ENCODE measurements at places on chromosomes 16 and 17.

- no peak for DNase-seq
Observed at GRCh38 chr17:10384175-10384574, 11.4 kb upstream of the MYH13 start.

DNA sequence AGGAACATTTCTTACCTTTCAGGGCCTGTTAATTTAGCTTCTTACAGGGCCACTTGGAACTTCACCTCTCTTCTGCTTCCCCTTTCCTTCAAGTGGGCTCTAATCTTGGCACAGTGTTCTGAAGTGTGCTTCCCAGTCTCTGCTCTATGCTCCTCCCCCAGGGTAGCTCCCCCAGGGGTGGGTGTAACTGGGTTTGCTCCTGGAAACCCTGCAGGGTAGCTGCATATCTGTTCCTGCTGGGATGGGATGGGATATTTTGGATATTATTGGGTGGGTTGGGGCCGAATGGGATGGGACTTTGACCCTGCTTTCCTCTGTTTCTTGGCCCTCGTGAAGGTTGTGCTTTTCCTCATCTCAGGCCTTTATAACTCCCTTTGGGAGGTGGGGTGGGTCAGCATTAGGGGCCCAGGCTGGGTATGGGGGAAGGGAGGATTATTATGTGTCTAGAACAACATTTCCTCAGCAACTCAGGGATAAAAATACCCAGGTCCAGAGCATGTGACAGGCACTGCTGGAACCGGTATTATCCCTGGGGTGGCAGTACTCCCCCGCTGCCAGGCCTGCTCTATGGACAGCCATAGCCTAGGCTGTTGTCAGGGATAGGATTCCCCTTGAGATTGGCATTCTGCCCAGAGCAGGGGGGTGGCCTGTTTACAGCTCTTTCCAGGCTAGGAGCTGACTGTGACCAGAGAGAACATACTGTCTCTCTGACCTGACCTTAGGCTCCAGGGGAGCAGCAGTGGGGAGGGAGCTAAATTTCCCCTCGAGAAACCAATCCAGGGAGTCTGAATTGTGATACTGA is 5.0 kb downstream of the NFE2L1 start:
- DNase-seq, result no peak

GRCh38 chr17:75433218-75433783 is 23.1 kb upstream of the TMEM94 start:
- no peak for DNase-seq

DNA sequence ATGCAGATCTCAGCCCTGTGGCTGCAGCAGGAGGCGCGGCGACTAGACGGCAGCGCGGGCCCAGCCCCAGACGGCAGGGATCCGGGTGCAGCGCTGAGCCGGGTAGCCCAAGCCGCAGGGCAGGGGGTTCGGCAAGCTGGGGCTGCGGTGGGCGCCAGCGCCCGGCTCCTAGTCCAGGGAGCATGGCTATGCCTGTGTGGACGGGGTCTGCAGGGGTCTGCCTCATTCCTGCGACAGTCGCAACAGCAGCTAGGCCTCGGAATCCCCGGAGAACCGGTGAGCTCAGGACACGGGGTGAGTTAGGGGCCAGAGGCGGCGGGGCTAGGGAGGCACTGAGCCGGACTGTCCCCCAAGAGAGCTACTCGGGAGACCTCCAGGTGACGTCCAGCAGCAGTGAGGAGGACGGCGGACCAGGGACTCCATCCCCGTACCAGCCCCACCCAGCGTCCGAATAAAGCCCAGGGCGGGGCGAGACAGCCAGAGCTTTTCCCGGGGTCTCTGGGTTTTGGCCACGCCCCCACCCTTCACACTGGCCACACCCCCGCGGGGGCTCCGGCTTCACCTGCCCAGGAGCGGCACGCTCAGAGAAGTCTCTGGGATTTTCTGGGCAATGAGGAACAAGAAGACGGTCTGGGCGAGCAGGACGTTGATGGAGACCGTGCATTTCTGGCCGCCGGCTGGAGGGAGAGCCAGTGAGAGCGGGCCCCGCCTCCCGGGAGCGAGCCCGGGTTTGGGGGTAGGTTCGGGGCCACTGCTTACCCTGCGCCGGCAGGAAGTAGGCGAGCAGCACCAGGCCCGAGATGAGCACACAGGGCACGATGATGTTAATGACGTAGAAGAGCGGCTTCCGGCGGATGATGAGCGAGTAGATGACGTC is 1.1 kb downstream of the C17orf107 start:
- peak; percentile 73 for DNase-seq

DNA sequence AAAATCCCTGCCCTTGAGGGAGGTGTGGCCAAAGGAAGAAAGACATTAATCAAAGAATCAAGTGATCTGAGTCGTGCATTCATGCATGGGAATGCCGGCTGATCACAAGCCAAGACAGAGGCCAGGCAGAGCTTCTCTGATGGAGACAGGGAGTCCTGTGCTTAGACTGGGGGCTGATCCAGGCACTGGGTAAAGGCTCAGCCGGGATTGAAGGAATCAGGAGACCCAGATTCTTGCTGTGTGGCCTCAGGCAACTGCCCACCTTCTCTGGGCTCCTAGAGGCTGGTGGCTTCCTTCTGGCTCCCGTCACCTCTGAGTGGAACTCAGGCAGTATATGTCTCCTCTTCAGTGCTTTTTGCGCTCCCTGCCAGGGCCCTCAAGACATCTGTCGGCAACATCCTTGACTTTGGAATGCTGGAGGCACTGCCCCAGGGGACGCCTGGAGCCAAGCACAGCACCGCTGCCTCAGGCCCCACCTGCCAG is 17.7 kb downstream of the RAI1 start:
- no peak for DNase-seq

DNA sequence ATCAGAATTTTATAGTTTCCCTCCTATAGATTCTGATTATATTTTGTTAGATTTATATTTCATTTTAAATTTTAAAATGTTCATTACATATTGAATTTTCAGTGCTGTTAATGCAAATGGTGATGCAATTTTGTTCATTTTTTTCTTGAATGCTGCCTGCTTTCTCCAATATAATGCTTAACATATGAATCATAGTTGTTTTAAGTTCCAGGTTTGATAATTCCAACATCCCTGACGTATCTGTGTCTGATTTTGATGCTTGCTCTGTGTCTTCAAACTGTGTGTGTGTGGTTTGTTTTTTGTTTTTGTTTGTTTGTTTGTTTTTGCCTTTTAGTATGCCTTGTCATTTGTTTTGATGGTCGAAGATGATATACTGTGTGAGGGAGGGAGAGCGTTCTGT is 134.7 kb upstream of the ELAC2 start:
- DNase-seq, result no peak

GRCh38 chr17:74390680-74391653 is 23.7 kb downstream of the GPR142 start:
- no peak for DNase-seq

DNA sequence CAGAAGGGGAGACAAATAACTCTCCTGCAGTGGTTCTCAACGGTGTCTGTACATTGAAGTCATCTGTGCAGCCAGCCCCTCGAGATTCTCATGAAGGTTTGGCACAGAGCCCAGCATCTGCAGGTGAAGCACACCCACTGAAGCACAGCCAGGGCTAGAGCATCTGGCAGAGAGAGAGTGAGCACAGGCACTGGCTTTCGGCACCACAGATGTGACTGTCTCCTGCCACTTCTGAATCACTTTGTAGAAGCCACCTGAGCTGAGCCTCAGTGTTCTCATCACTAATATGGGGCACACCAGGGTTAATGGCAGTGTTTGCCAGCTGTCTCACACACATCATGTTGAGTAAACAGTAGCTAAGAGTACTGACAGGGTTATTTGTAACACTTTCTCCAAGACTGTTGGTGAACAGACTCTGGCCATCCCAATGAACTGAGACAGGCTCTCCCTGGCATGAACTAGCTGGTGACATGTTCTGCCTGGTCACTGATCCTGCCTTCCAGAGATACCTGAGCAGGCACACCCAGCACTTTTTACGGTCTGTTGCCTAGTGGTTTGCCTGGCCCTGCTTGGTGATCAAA is 10.9 kb downstream of the HSPB9 start:
- DNase-seq, result no peak

DNA sequence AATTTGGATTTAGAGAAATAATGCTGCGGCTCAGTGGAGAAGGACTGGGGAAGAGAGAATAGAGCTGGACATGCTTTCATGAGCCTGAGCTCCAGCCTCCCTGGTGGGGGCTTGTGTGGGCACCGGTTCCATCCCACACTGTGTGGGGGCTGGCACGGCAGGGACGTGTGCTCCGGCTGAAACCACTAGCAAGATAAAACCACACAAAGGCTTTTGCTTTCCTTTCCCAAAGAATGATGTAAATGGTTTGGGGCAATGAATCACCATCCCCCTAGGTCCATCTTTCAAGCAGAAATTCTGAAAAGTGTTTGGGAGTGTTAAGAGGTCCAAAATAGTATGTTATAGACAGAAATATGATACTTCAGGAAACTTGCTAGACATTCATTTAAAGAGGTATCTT is 77.0 kb downstream of the CDH11 start:
- no peak for DNase-seq

GRCh38 chr16:53093162-53093744 is 38.5 kb downstream of the CHD9 start:
- no peak for DNase-seq

- no peak for DNase-seq
Observed at GRCh38 chr16:84613408-84614072, 4.3 kb downstream of the COTL1 start.

GRCh38 chr17:81940538-81941483 is 3.7 kb upstream of the PYCR1 start:
- DNase-seq, result no peak

- DNase-seq, result no peak
Observed at GRCh38 chr16:568401-569258, 1.1 kb upstream of the PIGQ start.
